Hematopoietic multipotent progenitor cell treated with erythropoietin and hydrocortisone succinate and interleukin-3 and kit ligand, for 8 days (in vitro differentiated cells): ENCODE measurements at places on chromosomes 2 and 18.

- no peak for DNase-seq
Observed at GRCh38 chr2:73944714-73945113, 18.0 kb downstream of the DGUOK start.

DNA sequence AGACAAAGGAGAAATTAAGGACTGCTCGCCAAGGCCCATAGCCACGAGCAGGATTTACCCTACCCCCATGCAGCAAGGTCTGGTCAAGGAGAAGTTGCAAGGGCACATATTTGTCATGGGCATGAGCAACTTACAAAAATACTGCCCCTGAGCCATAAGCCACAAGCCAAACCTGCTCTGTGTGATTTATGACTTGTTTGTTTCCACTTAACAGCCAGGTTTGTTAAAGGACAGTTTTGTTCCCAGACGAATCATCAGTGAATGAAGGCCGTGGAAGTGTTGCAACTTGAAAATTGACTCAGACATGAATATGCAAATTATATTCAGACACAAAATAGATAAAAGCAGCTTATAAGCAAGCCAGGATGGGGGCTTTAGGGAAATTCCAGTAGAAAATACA lies 31.3 kb upstream of the EVA1A start:
- no peak for DNase-seq

DNA sequence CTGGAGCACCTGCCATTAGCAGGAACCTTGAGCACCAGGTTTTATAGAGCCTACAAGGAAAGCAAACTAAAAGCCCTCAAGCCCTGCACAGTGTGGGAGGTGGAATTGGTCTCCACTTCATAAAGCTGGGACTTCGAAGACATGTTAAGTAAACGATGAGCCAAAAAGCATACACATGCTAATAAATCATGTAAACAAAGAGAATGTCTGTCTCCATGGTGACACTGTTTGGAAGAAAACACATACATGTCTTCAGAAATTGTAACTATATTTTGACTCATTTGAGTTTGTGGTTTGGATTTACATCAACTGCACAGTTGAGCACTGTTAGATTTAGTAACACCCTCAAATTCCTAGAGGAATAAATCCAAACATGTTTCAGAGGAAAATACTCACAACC lies 978.5 kb upstream of the LRRTM1 start:
- no peak for DNase-seq

GRCh38 chr2:123077101-123077500 lies 948.0 kb upstream of the CNTNAP5 start:
- no peak for DNase-seq

DNA sequence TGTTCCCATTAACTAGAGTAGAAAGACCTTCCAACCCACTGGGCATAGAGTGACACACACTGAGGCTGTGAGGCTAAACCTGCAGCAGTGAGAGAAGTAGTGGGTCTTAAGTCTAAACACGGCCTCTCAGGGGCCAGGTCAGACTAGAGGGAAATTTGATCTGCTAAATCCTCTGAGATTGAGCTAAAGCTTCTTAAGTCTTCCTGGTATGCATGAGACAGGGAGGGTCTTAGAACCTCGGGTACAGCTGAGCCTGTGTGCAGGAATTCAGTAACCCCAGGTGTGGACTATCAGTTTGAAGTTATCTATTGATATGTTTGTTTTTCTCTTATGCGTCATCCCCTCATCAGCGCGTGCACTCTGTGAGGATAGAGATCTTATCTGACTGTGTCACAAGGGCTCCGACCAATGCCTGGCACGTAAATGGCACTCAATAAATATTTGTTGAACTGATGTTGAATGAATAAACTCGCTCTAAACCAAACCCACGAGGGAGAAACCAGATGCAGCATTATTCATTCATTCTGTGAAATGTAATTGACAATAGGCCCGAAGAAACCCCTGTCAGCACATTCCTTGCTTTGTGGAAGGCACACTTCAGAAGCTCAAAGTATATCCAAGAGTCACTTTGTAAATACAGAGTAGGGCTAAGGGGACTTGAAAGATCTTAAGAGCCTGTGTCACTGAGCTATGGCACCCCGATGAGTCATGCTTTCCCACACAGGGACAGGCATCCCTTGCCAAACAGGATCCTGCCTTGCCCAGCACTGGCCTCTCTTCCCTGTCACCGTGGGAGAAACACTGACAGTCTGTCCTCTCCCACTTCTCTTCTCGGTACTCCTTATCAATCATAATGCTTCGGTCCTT lies 21.7 kb upstream of the RAB10 start:
- peak; percentile 66 for DNase-seq

GRCh38 chr2:85119900-85120299 lies 13.3 kb upstream of the TCF7L1 start:
- no peak for DNase-seq

GRCh38 chr2:166539340-166540162 lies 45.5 kb upstream of the SCN7A start:
- DNase-seq = peak; percentile 73

DNA sequence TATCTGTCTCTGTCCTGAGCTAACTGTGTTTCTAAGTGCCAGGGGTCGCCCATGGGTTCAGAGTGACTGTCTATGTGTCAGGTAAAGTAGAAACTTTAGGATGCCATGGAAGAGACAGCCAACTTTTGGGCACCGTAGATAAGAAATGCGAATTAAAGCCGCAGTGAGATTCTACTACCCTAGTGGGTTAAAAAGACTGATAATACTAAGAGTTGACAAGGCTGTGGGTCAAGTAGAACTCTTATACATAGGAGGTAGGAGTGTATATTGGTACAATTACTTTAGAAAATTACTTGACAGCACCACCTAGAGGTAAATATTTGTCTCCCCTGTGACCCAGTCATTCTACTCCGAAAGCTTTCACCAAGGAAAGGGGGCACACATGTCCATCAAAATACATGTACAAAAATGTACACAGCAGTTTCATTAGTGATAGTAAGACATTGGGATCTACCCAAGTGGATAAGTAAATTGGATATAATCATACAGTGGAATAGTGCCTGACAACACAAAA lies 371.3 kb downstream of the SLC4A3 start:
- DNase-seq = no peak

DNA sequence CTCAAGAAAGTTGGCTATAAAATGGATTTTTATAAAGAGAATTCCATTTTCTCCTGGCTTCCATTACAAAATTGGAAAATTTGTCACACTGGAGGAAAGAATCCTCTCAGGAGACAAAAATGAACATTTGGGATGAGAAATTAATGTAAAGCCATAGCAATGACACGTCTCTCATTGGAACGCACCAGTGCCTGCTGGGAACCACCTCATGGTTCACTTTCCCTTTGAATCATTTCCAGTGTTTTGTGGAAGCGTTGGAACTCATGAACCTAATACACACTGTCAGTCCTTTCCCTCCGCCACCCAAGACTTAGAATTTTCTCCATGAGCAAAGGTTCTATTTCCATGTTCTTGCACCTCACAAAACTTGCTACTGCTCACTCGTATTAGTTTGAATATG lies 21.0 kb upstream of the NRP2 start:
- DNase-seq = no peak

- no peak for DNase-seq
Observed at GRCh38 chr18:7645756-7646155, 78.6 kb downstream of the PTPRM start.

DNA sequence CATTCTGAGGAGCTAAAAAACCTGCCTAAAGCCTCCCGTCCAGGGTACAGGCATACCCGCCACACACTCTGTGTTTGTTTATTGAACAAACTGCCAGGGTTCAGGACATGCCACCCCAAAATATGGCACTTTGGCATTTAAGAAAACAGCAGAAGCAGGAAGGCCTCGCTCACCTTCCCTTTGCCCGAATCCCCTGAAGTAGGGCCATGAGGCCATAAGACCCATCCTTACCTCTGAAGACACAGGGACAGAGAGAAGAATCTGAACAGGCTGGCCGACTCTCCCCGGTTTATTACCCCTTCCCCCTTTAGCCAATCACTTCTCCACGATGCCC lies 1.7 kb upstream of the NEURL3 start:
- DNase-seq = no peak

- DNase-seq = no peak
Observed at GRCh38 chr18:45449418-45450227, 165.7 kb upstream of the SLC14A2 start.

DNA sequence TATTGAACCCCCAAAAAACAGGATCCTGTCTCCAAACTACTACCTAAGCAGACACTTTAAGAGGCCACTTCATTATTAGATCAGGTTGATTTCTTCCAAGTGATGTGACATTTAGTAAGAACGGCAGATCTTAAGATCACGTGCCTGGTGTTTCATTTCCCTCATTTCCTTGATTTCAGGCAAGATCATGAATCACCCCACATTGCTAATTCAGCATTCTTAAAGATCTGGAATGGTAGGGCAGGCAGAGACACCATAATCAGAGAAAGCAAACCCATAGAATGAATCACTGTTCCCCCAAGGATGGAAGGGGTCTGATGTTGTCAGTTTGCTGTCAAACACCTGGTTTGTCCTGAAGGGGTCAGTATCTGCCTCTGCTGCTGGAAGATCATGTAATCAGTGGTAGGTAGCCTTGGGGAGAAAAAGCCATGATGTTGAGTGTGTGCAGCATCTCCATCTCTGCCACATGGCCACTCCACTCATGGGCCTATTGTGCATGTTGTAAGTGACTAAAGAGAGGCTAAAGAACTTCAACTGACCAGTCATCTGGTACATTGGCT lies 133.9 kb downstream of the ARHGAP15 start:
- peak; percentile 20 for DNase-seq

GRCh38 chr2:105643405-105644173 lies 101.1 kb upstream of the NCK2 start:
- no peak for DNase-seq
